Myometrial cell (primary cell): ENCODE measurements at places on chromosomes 3 and 15. TPM values are rescaled to one million over a fixed set of nuclear protein-coding genes. Genes with fewer than 3 reads are reported as not detected.

Gene TNFAIP8L3
- 4.1 and 5.8 TPM in 2 replicates for total RNA-seq

Gene CD86
- total RNA-seq: not detected in 2 replicates

Gene ACAN
- not detected in 2 replicates for total RNA-seq

Gene PTPRG
- 15.6 and 16.3 TPM in 2 replicates for total RNA-seq

Gene THAP10
- 6.6 and 6.9 TPM in 2 replicates for total RNA-seq

Gene CCDC80
- 316 and 318 TPM in 2 replicates for total RNA-seq

Gene CLDN18
- not detected in 2 replicates for total RNA-seq

Gene LRCH3
- 15.0 and 17.9 TPM in 2 replicates for total RNA-seq

Gene DZIP3
- 9.8 and 12.8 TPM in 2 replicates for total RNA-seq

Gene NPAP1
- total RNA-seq: not detected in 2 replicates

Gene REC114
- not detected in 2 replicates for total RNA-seq

Gene ST3GAL6
- total RNA-seq: 0.58 and 1.2 TPM in 2 replicates

Gene ZNF774
- total RNA-seq: 0.18 and 0.29 TPM in 2 replicates

Gene SLC6A11
- not detected in 2 replicates for total RNA-seq

Gene CIDEC
- 0.29 and 0.35 TPM in 2 replicates for total RNA-seq

Gene CPN2
- not detected in 2 replicates for total RNA-seq

Gene HRH1
- total RNA-seq: 10.3 and 11.2 TPM in 2 replicates

Gene SMCO1
- not detected in 2 replicates for total RNA-seq

Gene TCTA
- 22.5 and 45.3 TPM in 2 replicates for total RNA-seq
